Calu3 (cell line): ENCODE measurements at places on chromosomes 16 and 17. TPM values are rescaled to one million over a fixed set of nuclear protein-coding genes. Genes with fewer than 3 reads are reported as not detected.

- H3K4me3 ChIP-seq = peak overlapping the region; percentile 61
- H3K4me1 ChIP-seq = peaks cover 68% of the 10 kb centered on the region
- peak overlapping the region; percentile 96 for H3K27ac ChIP-seq
- peaks cover 73% of the 10 kb centered on the region for H3K36me3 ChIP-seq
- no peaks in the 10 kb centered on the region for H3K27me3 ChIP-seq
Measured at GRCh38 chr17:75697651-75698291, 23.5 kb upstream of the ITGB4 start.

The RETREG3 gene
- total RNA-seq = 71.2 and 80.6 TPM in 2 replicates

DNA sequence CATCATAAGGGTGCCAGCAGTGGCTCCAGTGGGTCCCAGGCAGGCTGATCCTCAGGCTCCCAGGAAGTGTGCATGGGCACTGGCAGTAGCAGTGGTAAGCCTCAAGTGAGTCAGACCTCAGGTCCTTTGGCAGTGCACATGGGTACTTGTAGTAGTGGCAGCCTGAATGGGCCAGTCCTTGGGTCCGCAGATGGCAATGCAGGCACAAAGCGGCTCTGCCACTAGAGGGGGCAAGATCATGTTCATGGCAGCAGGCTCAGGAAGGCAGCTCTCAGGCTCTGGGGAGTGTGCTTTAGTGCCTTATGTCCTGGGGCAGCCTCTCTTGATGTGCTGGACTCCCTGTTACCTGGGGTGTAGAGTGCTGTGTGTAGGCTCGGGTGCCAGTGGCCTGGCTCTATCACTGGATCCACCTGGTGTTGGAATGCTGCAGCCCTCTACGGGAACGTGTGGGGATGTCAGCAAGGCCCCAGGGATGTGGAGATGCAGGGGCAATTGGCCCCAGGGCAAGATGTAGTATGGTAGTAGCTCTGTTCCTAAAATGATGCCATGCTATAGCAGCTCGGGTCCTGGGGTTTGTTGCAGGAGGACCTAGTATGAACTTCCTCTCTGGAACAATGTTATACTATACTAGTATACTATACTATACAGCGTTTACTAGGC, 11.0 kb downstream of the ACSM3 start:
- no peak overlapping the region for H3K4me3 ChIP-seq
- peak; percentile 84 for DNase-seq
- no peaks in the 10 kb centered on the region for H3K27me3 ChIP-seq
- H3K36me3 ChIP-seq = peaks cover 6% of the 10 kb centered on the region

The NPIPA7 gene
- 6.5 and 9.5 TPM in 2 replicates for total RNA-seq

GRCh38 chr17:44086364-44087311, 16.1 kb downstream of the G6PC3 start:
- peaks cover 36% of the 10 kb centered on the region for H3K36me3 ChIP-seq
- H3K4me1 ChIP-seq = peaks cover 13% of the 10 kb centered on the region
- no peaks in the 10 kb centered on the region for H3K27me3 ChIP-seq
- H3K4me3 ChIP-seq = peak overlapping the region; percentile 31
- peak; percentile 54 for DNase-seq

DNA sequence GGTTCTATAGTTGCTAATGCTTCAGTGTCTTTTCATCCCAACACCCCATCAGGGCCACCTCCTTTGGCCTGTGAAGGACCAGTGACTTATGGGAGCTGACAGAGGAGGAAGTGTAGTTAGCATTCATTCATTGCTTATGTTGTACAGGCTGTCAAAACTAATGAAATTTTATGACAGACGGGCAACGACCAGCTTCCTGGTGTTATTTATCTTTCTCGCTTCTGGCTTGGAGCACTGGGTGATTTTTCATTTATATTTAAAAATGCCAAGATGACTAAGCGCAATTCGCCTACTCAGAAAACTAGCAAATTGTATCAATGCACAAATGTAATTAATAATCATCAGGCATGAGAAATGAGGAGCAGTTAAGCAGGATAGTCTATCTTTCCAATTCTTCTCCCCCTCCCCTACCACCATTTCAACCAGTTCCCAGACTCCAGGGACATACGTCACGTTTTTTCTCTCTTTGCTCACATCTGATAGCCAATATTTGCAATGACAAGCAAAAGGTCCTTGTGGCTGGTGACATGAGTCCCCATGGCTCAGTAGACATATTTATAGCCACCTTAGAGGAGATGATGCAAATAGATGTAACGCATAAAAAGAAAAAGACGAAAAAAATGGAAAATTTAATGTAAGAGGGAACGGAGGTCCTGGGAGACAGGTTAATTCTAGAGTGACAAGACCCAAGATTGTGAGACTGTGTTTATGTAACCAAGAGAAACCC, 11.2 kb downstream of the CDRT15 start:
- DNase-seq = no peak
- no peak overlapping the region for H3K27ac ChIP-seq
- H3K36me3 ChIP-seq = no peaks in the 10 kb centered on the region
- H3K4me3 ChIP-seq = no peak overlapping the region
- H3K4me1 ChIP-seq = no peaks in the 10 kb centered on the region
- no peaks in the 10 kb centered on the region for H3K27me3 ChIP-seq

- peaks cover 17% of the 10 kb centered on the region for H3K36me3 ChIP-seq
- no peak overlapping the region for H3K27ac ChIP-seq
- H3K4me1 ChIP-seq = peaks cover 15% of the 10 kb centered on the region
- no peak for DNase-seq
- peaks cover 66% of the 10 kb centered on the region for H3K27me3 ChIP-seq
Measured at GRCh38 chr17:1294157-1294717, 14.8 kb downstream of the TRARG1 start.

The P2RX5 gene
- total RNA-seq = 11.1 and 11.6 TPM in 2 replicates

- no peaks in the 10 kb centered on the region for H3K27me3 ChIP-seq
- no peaks in the 10 kb centered on the region for H3K36me3 ChIP-seq
- H3K4me1 ChIP-seq = no peaks in the 10 kb centered on the region
Measured at GRCh38 chr17:2136241-2136640, 81.3 kb downstream of the HIC1 start.

The TMIGD1 gene
- total RNA-seq = not detected in 2 replicates

The MYO15A gene
- 0.38 and 0.76 TPM in 2 replicates for total RNA-seq

- DNase-seq = peak; percentile 25
- H3K36me3 ChIP-seq = peaks cover 24% of the 10 kb centered on the region
- H3K4me3 ChIP-seq = peak overlapping the region; percentile 89
- peak overlapping the region; percentile 64 for H3K27ac ChIP-seq
- no peaks in the 10 kb centered on the region for H3K27me3 ChIP-seq
- H3K4me1 ChIP-seq = peaks cover 35% of the 10 kb centered on the region
Measured at GRCh38 chr17:55420776-55421178, 858 bp downstream of the MMD start.

The RHBDF1 gene
- total RNA-seq = 47.3 and 60.2 TPM in 2 replicates

DNA sequence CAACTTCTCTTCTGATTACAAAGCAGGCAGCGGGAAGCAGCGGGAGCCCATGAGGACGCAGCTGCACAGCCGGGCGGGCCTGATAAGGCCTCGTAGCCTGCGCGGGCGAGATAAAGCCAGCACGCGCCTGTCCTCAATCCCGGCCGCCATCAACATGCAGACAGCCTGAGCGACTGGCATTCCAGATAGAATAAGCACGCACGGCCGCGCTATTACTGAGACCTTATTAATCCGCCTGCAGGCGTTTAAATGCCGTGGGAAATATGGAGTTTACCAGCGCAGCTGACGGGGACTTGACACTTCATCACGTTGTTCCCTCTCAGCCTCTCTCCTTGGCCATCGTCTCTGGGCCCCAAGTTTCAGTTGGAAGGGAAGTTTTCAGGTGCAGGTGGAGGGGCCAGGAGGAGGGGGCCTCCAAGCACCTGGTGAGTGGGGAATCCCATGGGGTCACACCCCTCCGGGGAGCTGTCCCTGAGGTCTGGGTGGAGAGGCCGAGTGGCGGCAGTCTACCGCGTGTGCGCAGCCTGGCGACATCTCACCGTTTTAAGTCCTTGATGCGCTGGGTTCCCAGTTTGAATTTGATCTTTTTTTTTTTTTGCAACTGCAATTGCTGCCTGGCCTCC, 27.3 kb upstream of the CBFA2T3 start:
- no peak overlapping the region for H3K27ac ChIP-seq
- H3K27me3 ChIP-seq = peaks cover 92% of the 10 kb centered on the region
- H3K36me3 ChIP-seq = no peaks in the 10 kb centered on the region
- no peak for DNase-seq
- H3K4me1 ChIP-seq = no peaks in the 10 kb centered on the region
- H3K4me3 ChIP-seq = no peak overlapping the region

DNA sequence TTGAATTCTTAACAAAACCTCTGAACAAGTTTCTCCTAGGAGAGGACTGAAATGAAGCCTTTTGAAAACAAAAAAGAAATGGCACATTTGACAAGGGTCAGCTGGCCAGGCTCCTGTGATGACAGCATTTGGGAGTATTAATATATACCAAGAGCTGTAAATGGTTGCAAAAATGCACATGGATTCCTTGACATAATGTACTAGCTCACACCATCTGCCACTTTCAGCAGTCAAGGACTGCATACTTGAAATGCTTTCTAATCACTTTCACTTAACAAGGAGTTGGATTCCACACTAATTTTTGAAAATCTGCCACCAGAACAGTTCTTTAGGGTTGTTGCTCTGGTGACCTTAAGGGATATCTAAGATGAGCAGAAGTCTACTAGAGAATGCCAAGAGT, 236.7 kb upstream of the TOX3 start:
- no peaks in the 10 kb centered on the region for H3K4me1 ChIP-seq
- H3K27ac ChIP-seq = no peak overlapping the region
- no peaks in the 10 kb centered on the region for H3K36me3 ChIP-seq
- no peak for DNase-seq
- H3K27me3 ChIP-seq = no peaks in the 10 kb centered on the region
- H3K4me3 ChIP-seq = no peak overlapping the region

DNA sequence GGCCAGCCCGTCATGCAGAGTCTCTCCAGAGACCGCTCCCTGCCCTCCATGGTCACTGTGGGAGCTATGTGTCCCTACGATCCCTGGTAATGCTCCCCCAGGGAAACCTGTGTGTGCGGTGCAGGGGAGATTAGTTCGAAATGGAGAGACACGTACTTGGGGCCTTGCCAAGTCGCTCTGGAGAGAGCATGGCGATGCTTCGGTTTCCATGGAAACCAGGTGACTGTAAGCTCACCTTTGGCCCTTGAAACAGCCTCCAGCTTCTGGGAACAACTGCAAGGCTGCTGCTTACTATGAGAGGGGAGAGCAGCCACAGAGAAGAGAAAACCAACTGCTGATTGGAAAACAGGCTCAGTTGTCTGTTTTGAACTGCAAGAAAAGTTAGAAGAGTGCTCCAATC, 879.7 kb upstream of the EEF2KMT start:
- no peaks in the 10 kb centered on the region for H3K4me1 ChIP-seq
- no peak overlapping the region for H3K4me3 ChIP-seq
- H3K36me3 ChIP-seq = no peaks in the 10 kb centered on the region
- no peak overlapping the region for H3K27ac ChIP-seq
